ENCODE measurements at places on chromosomes 5 and 9.
A peak's percentile ranks its signal among the peaks of the same experiment; 100 is the strongest.

GRCh38 chr5:82593481-82593880 is 315.3 kb upstream of the RPS23 start:
- DNase-seq = no peak

- no peak for DNase-seq
Observed at GRCh38 chr9:12915366-12915954, 140.6 kb downstream of the LURAP1L start.

DNA sequence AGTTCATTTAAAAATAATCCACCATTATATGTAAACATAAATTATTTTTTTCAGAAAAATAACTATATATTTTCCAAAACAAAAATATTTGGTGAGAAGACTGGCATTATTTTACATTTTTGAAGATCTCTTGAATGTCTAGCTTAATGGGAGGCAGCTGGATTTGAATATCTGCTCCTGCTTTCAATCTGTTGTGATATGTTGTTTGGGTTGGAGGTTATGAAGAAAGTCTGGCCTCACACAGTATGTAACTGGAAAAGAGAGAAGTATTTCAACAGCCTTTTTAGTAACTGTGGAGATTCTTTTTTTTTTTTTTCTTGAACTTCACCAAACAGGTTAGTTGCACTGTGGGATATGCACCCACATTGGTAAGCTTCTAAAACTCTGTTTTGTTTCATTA is 84.7 kb upstream of the SLIT3 start:
- no peak for DNase-seq

DNA sequence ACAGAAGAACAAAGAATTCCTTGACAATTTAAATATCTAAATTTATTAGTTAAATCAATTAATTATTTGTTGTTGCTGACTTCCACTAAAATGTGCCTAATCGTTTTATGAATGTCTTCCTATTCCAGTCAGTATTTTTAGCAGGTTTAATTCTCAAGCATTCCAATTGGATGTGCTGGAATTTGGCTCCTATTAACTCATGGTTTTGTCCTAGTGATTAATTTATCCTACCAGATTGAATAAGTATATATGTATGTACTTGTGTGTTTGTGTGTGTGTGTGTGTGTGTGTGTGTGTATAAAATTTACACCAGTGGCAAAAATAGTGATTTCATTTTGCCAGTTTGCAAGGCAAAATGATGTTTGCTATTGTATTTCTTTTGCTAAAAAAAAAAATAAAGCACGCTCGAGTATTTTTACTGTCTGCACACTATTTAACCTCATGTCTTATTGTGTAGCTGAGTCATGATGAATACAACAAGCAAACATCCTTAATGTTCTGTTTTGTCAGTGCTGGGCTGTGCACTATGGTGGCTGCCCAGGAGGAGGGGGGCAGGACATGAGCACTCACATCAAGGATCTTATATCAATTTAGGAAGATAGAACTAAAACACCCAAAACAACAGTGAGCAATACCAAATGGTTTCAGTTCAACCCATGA is 375.5 kb downstream of the PDE4D start:
- no peak for DNase-seq

GRCh38 chr5:142426129-142427014 is 101.6 kb upstream of the SPRY4 start:
- no peak for DNase-seq

GRCh38 chr5:50807661-50808060 is 141.2 kb downstream of the PARP8 start:
- no peak for DNase-seq

DNA sequence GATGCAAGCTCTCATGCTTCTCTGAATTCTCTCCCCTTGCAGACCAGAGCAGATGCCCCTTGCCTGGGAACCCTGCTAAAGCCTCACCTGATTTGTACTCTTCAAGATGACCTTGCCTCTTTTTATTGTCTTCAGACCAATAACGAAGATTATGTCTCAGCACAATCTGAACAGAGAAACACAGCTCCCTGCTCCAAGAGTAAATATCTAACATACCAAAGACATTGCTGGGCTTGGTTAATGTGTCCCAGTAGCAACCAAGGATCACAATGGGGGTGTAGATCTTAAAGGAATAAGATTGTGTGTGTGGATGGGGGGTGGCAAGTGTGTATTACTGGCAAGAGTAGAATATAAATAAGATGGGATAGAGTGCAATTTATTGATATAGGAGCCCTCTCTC is 67.6 kb upstream of the LHFPL2 start:
- no peak for DNase-seq

- DNase-seq = peak; percentile 83
Observed at GRCh38 chr5:150672237-150672883, 11.3 kb downstream of the MYOZ3 start.

- no peak for DNase-seq
Observed at GRCh38 chr9:22986556-22986955, 539.9 kb downstream of the DMRTA1 start.

- no peak for DNase-seq
Observed at GRCh38 chr5:126066836-126067235, 356.4 kb upstream of the GRAMD2B start.

DNA sequence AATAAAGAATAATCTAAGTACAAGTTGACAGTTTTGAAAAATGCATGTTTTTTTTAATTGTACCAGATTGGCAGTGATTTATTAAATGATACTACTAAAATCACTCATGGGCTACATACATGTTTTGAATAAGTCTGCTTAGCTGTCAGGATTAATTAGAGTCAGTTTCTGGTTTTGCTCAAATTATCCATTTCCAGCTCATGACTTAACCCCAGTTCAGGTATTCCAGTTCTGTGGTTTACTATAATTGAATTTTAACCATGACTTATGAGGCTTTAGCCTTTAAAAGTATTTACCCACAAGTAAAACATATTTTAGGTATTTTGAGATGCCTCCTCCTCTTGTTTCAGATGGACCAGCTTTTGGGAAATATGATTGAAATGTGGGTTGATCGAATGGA is 17.8 kb upstream of the LRRC70 start:
- DNase-seq = no peak
